DND-41 (cell line): ENCODE measurements at places on chromosomes 12 and 14.

GRCh38 chr12:93824514-93825500, 147.6 kb downstream of the CRADD start:
- DNase-seq: no peak

DNA sequence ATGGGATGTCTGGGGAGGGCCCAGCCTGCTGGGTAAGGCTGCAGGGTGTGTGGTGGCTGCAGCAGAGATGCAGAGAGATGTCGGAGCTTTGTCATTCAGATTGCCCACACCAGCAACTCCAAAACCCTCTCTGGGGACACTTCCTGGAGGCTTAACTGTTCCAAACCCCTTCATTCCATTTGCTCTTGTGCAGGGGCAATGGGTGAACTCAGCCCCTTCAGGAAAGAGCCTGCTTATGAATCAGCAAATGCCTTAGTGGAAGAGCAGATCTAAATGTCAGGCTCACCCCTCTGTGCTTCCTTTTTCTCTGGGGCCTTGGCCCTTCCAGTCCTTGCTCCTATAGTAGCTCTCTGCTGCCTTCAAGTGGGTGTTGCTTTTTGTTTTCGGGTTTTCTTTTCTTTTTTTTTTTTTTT, 36.7 kb upstream of the GPATCH2L start:
- DNase-seq: no peak

DNA sequence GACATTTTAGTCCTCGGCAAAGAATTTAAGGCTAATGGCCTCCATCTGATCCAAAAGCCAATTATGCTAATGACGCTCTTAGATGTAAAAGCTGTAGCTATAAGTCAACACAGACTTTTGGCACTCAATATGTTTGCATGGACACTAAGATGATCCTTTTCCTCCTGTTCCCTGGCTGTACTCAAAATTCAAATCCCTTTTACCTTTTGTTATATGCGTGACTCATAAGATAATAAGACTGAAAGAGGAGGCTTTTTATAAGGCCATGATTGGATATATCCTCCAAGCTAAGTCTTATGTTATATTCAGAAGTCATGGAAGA, 89.8 kb downstream of the PDZRN4 start:
- DNase-seq: no peak

DNA sequence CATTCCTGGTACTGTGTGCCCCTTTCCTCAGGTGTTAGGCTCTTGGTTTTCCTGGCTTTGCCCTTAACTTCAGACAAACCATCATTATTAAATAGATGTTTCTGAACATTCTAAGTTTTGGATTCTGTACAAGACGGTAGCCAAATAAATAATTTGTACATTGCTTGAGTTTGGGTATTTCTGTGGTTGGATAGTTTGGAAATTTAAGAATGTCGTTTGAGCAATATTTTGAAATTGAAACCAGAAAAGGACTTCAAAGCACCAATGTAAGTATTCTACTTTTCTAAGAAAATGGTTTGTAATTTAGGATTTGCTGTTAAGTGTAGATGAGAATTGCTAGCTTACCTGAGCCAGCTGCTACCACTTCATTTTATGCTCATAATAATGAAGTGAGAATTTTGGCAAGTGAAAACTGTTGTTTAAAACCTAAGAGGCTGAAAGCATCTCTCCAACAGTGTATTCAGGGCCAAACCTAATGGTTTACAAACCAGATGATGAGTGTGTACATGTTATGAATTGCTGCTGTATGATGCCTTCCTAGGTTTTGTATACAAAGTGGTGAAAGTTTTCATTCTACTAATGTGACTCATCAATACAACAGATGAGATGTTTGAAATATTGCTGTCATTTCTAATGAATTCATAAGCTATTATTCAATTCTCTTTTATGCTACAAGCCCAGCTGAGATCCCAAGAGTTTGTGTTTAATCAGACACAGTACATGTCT, 181.5 kb upstream of the PRKD1 start:
- DNase-seq: no peak

DNA sequence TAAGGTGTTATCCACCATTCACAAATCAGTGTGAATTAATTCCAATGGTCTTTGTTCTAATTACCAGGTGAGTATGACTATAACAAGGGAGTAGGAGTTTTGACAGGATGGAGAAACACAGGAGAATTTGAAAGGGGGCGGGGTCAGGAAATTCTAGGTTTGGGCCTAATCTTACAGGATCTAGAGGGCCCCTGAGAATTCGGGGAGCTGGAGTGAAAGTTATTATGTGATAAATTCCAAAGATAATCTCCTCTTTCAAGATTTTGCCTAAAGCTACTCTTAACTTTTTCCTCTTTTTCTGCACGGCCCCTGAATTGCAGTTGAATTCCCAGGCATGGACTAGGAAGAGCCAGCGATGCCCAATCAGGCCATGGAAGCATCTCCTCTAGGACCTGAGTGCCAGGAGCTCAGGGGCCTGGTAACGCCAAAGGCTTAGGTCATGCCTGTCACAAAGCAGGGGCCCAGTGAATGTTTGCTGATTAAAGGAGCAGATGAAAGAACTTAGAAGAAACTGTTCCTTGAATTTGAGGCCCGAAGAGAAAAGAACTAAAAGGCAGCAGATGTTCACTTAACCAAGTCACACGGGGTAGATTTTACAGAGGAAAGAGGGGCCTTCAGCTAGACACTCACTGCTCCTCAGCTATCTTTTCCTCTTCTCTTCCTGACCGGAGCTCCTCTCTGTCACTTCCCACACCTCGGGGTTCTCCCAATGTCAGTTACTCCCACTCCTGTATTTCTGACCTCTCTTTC, 195.5 kb downstream of the PPM1H start:
- no peak for DNase-seq

DNA sequence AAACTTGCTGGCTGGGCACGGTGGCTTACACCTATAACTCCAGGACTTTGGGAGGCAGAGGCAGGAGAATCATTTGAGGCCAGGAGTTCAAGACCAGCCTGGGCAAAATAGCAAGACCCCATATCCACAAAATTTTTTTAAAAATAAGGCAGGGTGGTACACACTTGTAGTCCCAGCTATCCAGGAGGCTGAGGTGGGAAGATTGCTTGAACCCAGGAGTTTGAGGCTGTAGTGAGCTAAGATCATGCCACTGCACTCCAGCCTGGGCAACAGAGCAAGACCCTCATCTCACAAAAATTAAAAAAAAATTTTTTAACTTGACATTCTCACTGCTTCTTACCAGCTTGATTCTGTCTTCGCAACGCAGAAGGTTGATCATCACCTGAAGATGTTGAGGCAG, 39.5 kb downstream of the SSH1 start:
- DNase-seq: no peak

- DNase-seq: peak; percentile 39
Observed at GRCh38 chr12:9701380-9702154, 31.3 kb downstream of the CLECL1 start.

DNA sequence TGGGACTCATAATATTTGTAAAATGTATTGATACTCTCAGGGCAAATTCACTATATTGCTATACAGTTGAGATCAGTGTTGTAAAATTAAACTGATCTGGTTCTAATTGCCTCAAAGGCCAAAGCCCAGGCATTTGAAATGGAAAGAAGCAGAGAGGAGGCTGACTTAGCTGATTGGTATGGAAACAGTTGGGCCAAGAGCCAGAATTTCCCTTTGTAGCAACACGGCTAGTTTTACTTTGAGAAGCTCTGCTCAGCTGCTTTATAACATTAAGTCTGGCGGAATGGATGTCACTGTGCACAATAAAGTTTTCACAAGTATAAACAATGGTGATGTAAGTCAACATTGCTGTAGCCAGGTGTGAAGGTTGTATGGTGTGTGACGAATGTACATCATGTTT, 186.4 kb downstream of the MSRB3 start:
- no peak for DNase-seq

DNA sequence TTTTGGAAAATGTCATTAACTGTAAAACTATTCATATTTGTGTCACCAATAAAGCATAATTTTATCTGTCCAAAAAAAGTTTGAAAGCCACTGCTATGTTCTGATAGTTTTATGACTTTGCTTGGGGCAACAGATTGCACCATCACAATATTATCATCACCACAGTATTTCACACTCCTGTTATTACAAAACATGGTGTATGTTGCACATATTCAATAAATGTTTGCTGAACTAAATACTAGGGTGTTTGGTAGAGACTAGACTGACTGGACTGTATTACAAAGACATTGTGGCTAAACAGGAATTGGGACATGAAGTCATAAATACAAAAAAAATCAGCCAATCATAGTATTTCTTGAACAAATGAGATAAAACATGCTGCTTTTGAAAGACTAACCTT, 55.1 kb downstream of the PAWR start:
- no peak for DNase-seq

DNA sequence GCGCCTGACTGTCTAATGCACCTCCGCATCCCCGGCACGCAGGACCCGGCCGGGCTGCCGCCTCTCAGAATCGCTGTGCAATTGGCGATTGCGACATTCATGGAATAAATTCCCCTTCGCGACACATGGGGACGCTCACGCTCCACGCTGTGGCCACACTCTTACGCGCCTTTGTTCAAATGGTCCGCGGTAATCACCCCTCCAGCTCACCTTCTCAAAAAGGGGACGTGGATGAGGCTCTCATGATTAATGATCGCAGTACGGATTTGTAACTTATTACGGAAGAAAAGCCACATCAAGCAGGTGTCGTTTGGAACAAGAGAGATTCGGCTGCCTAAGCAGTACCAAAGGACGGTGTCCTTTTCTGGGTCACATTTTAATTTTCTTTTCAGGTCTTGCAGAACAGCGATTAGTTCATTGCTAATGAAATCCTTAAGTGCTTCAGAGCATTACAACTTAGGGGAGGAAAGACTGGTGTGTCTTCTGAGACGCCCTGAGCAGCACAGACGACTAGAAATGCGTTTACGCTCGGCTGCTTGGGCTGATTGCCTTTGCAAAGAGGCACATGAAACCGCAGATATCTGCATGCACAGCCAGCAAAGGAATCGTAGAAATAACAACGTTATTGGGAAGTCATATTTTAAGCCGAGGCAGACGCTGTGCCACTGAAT, 37.3 kb upstream of the ADGRD1 start:
- no peak for DNase-seq

DNA sequence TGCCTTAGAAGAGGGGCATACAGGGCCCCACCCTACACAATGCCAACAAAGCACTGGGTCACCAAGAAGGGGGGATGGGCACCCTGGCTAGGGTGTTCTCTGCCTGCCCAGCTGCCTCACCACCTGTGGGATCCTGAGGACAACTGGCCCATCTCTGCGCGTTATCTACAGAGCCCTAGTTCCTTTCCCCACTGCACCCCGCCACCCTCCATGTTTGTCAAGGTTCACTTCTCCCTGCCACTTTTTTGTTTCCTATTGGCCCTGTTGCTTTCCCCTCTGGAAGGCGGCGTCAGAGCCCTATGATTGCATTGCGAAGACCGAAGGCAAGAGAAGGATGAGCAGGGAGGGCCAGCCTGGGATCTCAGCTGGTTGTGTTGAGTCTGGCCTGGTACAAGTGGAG, 1.6 kb downstream of the SLC48A1 start:
- DNase-seq: no peak

DNA sequence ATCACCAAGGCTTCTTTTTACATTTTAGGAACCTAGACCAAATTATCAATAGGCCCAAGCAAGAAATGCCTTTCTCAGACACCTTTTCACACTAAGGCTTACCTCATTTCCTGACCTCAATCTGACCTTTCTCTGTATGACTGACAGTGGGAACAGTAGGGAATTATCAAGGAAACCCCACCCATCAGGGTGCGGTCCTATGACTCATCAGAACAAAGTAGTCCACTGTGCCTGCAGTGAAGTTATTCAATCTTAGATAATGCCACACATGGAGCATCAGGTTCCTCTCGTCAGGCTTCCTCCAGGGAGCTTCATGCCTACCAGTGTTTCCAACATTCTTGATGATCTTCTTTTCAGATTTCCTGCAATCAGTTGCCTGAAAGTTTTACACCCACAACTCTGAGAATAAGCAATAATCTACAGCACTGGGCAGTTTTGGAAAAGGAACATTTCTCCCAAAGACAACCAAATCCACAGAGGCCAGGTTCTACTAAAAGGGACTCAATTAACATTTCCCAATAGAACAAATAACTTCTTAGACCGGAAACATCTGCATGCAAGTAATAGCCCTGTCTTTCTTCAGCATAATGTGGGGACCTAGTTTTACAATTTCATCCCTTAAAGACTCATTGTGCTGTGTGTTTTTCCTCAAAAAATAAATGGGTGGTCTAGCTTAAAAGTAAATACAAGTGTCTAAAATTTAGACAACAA, 35.9 kb upstream of the TMTC2 start:
- no peak for DNase-seq

DNA sequence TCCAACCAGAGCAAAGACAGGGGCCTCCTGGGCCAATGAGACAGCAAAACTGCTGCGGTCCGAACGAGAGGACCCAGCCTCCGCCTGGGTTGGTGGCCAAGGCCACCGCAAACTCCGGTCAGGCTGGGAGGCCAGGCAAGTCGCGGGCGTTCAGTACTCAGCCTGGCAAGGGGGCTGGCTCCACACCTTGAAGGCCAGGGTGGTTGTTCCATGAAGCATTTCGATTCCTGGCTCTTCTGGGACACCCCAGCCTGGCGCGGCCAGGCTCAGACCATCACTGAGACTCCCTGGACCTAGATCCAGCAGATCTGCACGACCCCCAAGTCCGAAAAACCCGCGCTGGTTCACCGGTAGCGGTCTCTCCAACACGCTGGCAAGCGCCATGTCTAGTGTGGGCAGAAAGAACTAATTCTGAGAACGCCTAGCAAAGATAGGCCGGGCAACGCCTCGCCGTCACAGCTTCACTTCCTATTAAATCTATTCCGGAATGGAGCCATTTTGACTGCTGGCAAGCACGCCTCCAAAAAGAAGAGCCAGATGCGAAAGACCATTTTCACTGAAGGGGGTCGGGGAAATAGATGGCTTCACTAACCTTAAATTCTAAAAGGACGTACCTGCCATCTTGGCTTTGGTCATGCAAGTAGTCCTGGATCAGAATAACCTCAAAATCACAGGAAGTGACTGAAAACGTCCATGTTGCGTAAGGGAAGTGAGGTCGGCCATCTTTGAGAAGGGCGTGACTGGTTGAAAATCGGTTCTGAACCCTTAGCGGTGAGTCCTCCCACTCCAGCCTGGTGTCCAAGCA, at the start of gene PSMB5:
Gene PSMB5 (minus strand): TSS at position 403 of the 805 bp plus-strand sequence. CDS start 19 bp downstream, at position 384.
- DNase-seq: peak; percentile 94

- no peak for DNase-seq
Observed at GRCh38 chr14:74524076-74524811, 30.7 kb downstream of the ISCA2 start.

- DNase-seq: no peak
Observed at GRCh38 chr12:2336409-2336829, 283.6 kb downstream of the CACNA1C start.

DNA sequence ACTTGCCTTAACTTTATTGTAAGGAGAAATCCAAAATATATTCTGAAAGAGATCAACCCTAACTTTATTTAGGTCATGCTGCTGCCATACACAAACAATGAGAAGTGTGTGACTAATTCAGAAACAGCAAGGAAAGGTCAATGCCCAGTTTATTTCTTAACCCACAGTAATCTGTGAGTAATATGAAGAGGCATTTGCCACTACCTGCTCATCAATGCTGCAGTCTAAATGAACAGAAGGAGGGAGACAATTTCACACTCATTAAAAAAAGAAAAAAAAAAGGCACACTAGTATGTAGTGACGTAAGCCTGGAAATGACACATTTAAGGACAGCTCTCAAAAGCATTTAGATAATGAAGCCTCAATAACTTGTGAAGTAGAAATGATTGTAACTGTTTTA, 90.5 kb upstream of the FOXN3 start:
- DNase-seq: no peak
